ENCODE measurements at places on chromosomes 2 and 18.

- no peak for DNase-seq
Measured at GRCh38 chr2:33081691-33082090, 134.9 kb downstream of the LTBP1 start.

DNA sequence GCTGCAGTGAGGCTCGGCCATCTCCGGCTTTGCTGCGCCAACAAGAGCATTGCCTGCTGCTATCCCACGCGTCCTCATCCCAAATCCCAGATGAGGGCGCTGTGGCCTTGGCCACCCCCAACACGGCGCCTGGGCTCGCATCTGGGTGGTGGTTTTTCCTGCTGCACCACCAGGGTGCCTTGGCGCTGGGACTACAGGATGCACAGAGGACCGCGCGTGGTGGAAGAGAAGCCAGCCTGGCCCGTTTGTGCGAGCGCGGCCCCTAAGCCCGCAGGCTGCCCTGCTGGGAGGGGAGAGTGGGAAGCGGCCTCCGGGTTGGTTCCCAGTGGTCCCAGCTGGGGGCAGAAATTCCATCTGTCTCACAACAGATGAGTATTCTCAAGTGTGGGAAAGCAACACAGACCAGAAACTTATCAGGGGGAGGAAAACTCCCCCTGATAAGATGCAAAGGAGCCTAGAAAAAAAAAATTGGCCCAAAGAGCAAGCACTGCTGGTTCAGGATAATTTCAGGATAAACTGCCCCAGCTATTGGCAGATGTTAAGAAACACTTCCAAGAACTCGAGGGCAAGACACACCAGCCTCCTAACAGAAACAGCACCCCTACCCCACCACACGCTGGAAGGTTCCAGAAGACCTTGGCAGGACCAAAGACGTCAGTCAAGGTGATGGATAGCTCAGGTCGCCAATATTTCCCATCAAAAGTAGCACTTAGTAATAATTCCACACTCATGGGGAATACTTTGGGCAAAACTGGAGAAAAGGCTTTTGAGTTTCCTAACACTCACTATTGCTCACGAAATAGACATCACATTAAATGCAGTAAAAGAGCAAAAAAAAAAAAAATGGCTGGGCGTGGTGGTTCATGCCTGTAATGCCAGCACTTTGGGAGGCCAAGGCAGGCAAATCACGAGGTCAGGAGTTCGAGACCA is 152.1 kb downstream of the PXDN start:
- DNase-seq, result no peak

DNA sequence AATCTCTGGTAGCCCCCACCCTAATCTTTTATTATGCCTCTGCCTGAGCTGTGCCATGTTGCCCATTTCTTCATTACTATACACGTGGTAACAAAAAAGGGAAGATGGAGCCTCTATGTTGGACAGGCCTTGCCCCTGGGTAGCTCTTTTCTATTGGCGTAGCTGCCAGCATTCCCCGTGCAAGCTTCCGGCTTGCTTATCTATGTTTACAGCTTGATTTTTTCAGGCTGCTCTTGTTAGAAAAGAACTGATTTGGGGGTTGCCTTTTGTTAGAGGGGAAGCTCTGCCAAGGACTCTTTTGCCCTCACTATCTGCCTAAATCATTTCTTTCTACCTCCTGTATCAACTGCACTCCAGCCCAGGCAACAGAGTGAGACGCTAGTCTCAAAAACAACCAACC is 45.5 kb upstream of the ZSWIM2 start:
- DNase-seq, result no peak

- no peak for DNase-seq
Measured at GRCh38 chr2:16584824-16585540, 80.7 kb downstream of the CYRIA start.

GRCh38 chr2:85071096-85071495 is 62.1 kb upstream of the TCF7L1 start:
- DNase-seq, result no peak

GRCh38 chr2:22894761-22895160 is 490.2 kb upstream of the KLHL29 start:
- no peak for DNase-seq

DNA sequence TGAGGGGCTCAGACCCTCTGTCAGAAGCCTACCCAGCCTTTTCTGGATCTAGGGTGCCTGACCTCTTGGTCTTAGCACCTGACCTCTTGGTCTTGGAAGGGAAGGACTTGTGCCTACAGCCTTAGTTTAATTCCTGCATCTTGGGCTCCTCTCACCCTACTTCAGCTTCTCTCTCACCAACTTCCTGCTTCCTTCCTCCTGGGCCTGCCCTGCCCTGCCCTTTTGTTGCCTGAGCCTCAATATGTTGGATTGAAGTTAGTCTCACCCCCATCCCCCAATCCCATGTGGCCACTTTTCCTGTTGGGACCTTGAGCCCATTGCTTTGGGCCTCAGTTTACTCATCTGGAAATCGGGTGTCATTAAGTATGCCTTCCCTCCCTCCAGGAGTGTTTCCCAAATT is 206.2 kb upstream of the SKOR2 start:
- DNase-seq, result no peak

DNA sequence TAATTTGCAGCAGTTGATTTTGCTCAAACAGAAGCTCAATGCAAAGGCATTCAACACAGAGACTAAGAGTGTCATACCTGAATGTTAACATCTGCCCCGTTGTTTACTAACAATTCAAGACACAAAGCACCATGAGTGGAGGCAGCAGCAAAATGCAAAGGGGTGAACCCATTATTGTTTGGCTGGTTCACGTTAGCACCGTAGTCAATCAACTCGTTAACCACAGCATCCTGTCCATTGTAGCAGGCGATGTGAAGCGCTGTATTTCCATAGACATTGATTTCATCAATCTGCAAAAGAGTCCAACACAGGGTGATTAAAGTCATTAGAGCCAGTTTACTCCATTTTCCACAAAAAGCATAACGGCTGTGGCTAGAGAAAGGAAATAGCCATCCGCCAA is 189.3 kb downstream of the ANKRD44 start:
- DNase-seq, result no peak
